ENCODE measurements at places on chromosomes 7 and 10. TPM values are rescaled to one million over a fixed set of nuclear protein-coding genes. Genes with fewer than 3 reads are reported as not detected.

Gene SORBS1
- 72.9 TPM for total RNA-seq

Gene CHRM2
- 1.4 TPM for total RNA-seq

Gene SPAG6
- total RNA-seq, result 0.77 TPM

Gene ARHGEF5
- total RNA-seq, result 6.9 TPM

Gene OR6V1
- not detected for total RNA-seq

Gene FAM180A
- 3.6 TPM for total RNA-seq

Gene PARD3
- total RNA-seq, result 86.4 TPM

Gene TSPAN15
- 28.1 TPM for total RNA-seq

Gene PPIF
- 14.0 TPM for total RNA-seq

Gene ANKRD7
- 4.4 TPM for total RNA-seq

Gene CAMK2B
- 39.1 TPM for total RNA-seq

Gene MBL2
- not detected for total RNA-seq

Gene UTF1
- total RNA-seq, result not detected

Gene TRIP6
- total RNA-seq, result 44.5 TPM

Gene TAS2R5
- total RNA-seq, result 8.6 TPM
